ENCODE measurements at places on chromosomes 12 and 14. TPM values are rescaled to one million over a fixed set of nuclear protein-coding genes. Genes with fewer than 3 reads are reported as not detected.

- no peaks in the 10 kb centered on the region for H3K36me3 ChIP-seq
- no peaks in the 10 kb centered on the region for H3K27me3 ChIP-seq
- no peak for DNase-seq
These were observed 503.5 kb downstream of the LRFN5 start for GRCh38 chr14:42110167-42110566.

- H3K4me1 ChIP-seq: peaks cover 4% of the 10 kb centered on the region
- H3K36me3 ChIP-seq: no peaks in the 10 kb centered on the region
- no peak overlapping the region for H3K27ac ChIP-seq
- H3K4me3 ChIP-seq: no peak overlapping the region
- peak; percentile 85 for DNase-seq
These were observed 33.4 kb upstream of the RNASE3 start for GRCh38 chr14:20857630-20858261.

DNA sequence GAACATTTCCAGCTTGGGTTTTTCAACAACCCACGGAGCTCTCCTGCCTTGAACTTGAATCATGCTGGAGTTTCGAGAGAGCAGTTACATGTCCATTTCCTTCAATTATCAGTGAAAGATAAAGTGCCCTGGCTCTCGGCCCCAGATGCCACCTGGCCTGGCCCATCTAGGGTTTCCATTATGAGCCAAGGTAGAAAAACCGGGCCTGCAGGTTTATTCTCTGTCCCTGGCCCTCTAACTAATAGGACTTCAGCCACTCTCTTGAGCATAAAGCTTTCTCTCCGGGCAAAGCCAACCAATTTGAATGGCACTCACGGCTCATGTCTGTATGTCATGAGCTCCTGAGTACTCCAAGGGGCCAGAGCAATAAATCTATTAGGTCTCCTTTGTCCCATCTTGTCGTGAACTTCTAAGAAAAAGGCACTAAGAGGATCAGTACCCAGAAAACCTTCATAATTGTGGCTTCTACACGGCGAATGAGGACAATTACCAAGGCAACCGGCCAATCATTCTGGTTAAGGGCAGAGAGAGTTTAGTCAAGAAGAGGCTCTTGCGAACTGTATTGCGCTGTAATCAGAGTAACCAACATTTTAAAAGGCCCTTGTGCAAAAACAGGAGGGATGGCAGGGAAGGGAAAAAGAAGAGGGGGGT is 392.3 kb downstream of the MED13L start:
- no peak overlapping the region for H3K27ac ChIP-seq
- H3K27me3 ChIP-seq: peaks cover 7% of the 10 kb centered on the region
- no peaks in the 10 kb centered on the region for H3K4me1 ChIP-seq
- no peaks in the 10 kb centered on the region for H3K36me3 ChIP-seq
- H3K4me3 ChIP-seq: no peak overlapping the region
- no peak for DNase-seq

GRCh38 chr12:107570721-107571120 is 114.9 kb upstream of the PWP1 start:
- H3K4me3 ChIP-seq: no peak overlapping the region
- peaks cover 16% of the 10 kb centered on the region for H3K4me1 ChIP-seq
- DNase-seq: no peak
- H3K36me3 ChIP-seq: no peaks in the 10 kb centered on the region
- no peaks in the 10 kb centered on the region for H3K27me3 ChIP-seq

DNA sequence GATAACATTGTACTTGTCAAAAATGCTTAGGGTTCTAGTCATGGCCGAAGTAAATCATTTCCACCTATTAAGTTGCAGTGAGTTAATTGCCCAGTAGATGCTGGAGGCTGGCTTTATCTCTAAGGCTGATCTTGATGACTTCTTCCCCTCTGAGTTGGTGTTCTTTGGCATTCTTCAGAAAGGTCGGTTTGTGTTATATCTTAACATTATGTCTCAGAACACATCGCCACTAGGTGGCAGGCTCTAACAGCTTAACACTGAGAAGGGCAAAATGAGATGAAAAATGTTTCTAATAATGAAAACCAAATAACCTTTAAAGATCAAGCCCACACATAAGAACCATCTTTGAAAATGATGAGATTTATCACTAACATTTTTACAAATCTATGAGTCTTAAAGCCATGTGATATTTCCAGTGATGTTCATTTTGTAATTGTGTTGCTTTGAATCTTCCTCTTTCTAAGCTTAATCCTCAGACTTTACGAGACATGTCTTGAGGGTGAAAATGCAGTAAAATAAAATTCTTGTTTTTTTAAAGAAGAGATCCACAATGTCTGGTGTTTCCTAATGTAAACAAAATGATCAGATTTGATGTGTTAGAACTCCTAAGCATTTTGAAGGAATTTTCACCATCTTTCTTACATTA is 28.6 kb downstream of the SUDS3 start:
- DNase-seq: peak; percentile 73
- H3K4me3 ChIP-seq: no peak overlapping the region
- no peak overlapping the region for H3K27ac ChIP-seq
- H3K27me3 ChIP-seq: no peaks in the 10 kb centered on the region

Gene PRH1
- 21.3 TPM for total RNA-seq

Gene DHRS2
- 0.24 TPM for total RNA-seq

Gene MNAT1
- total RNA-seq: 44.9 TPM

Gene GPR162
- 0.34 TPM for total RNA-seq

Gene SELPLG
- total RNA-seq: 144 TPM

Gene RAD51AP1
- total RNA-seq: 44.6 TPM
